Activated naive CD4-positive, alpha-beta T cell treated with Interleukin-2 at 50 U/mL for 16 hours (primary cell): ENCODE measurements at places on chromosomes 16 and 17.

GRCh38 chr16:2904922-2905240 is 6.8 kb upstream of the FLYWCH1 start:
- DNase-seq, result peak; percentile 24

GRCh38 chr16:2838928-2839327 is 8.8 kb downstream of the ZG16B start:
- peak; percentile 59 for DNase-seq

DNA sequence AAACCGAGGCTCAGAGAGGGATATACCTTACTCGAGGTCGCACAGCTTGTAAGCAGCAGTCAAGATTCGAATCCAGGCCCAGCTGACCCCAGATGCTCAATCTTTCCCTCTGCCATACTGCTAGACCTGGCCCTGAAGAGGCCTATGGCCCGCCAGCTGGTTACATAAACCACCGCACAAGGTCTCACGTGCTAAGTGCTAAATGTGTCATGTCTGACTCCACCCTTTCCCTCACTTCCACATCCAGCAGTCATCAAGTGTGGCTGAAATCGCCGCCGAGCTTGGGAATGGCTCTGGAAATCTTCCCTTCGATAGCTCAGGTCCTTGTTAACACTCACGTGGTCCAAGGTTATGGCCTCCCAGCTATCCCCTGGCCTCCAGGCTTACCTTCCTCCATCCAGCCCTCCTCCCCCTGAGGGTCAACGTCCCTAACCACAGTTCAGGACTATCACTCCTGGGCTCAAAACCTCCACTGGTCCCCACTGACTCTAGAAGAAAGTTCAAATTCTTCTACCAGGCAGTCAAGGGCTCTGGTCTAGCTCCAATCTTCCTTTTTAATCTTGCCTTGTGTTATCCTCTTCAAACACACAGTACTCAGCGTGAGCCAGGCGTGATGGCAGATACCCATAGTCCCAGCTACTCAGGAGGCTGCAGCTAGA is 3.5 kb downstream of the ZBTB4 start:
- no peak for DNase-seq

DNA sequence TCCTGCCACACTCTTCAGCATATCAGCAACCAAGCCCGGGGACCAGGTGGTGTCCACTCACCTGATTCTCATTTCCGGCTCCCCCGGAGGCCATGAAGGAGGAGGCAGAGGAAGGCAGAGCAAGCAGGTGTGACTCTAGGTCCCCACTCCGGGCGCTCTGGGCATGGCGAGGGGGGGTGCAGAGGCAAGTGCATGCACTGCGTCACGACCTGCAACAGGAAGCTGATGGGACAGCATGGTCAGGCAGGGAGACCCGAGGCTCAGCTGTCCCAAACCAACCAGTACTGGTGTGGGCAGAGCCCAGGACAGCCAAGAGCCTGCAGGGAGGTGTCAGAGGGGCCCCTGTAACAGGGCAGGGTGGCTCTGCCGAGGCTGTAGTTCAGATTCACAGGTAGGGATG is 2.1 kb upstream of the ENGASE start:
- DNase-seq, result no peak

DNA sequence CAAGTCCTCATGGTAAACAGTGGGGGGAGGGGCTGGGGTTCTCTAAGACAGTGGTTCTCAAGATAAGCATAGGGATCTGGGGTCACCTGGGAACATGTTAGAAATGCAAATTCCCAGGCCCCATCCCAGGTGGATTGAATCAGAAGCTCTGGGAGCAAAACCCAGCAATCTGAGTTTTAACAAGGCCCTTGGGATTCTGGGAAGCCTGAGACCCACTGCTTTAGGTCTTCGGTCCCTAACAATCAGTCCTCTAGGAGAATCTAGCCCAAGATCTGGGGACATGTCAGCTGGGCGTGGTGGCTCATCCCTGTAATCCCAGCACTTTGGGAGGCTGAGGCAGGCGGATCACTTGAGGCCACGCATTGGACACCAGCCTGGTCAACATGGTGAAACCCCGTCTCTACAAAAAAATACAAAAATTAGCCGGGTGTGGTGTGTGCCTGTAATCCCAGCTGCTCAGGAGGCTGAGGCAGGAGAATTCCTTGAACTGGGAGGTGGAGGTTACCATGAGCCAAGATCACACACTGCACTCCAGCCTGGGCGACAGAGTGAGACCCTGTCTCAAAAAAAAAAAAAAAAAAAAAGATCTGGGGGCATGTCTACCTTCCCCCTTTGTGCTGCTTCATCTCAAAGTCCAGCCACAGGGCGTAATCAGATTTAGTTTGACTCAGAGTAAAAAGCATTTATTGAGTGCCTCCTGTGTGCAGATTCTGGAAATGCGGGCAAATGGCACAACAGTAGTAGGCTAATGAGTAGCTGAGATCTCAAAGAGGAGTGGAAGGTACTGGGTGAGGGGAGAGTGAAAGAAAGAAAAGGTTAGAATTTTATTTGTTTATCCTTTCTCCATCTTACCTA is 8.8 kb upstream of the NR1D1 start:
- DNase-seq, result no peak

- peak; percentile 47 for DNase-seq
Observed at GRCh38 chr17:45172541-45173286, 11.0 kb downstream of the HEXIM2 start.

- no peak for DNase-seq
Observed at GRCh38 chr17:34259146-34259545, 4.1 kb downstream of the CCL2 start.

GRCh38 chr17:78473951-78474613 is 95.6 kb downstream of the PGS1 start:
- DNase-seq, result no peak

- DNase-seq, result no peak
Observed at GRCh38 chr16:86082418-86083030, 183.6 kb downstream of the IRF8 start.

- DNase-seq, result no peak
Observed at GRCh38 chr17:69466905-69467667, 52.6 kb downstream of the MAP2K6 start.

GRCh38 chr16:8641671-8642070 is 20.2 kb downstream of the METTL22 start:
- DNase-seq, result no peak

GRCh38 chr16:2704983-2705275 is 15.1 kb downstream of the PRSS27 start:
- DNase-seq, result no peak

GRCh38 chr16:87844120-87844733 is 25.1 kb downstream of the SLC7A5 start:
- DNase-seq, result no peak

DNA sequence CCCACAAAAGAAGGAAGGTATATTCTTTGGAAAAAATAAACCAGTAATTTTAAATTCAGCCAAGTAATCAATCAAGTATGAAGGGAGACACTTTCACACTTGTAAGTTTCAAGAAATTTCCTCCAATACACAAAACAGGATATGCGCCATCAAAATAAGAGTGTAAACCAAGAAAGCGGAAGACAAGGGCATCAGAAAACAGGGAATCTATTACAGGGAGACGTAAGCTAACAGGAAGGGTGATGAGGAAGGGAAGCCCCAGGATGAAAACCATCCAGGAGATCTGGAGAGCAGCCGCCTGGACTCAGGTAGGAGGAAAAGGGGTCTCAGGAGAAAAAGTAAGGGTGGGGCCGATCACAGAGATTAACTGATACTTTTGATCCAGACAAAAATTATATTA is 31.8 kb upstream of the PITPNM3 start:
- DNase-seq, result no peak

DNA sequence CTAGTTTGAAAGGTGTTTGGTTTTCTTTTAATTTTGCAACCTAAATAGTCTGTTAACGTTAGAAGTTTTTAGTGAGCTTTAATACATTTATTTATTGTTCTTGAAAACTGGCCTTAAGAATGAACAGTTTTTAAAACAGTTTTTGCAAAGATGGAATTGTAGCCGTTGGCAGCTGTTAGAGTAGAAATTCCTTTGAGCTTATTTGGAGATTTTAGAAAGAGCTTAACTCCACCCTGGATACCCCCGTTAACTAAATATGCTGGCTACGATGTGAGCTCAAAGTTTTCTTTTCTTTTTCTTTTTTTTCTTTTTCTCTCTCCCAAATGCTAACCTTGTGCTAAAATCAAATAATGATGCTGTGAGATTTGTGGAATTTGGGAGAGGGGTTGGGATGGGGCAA is 75.2 kb downstream of the COX10 start:
- no peak for DNase-seq

- DNase-seq, result peak; percentile 12
Observed at GRCh38 chr17:44353672-44354331, 8.7 kb downstream of the GRN start.

- no peak for DNase-seq
Observed at GRCh38 chr17:67482764-67483163, 105.7 kb downstream of the PITPNC1 start.

GRCh38 chr16:23175651-23176050 is 6.9 kb upstream of the SCNN1G start:
- no peak for DNase-seq

DNA sequence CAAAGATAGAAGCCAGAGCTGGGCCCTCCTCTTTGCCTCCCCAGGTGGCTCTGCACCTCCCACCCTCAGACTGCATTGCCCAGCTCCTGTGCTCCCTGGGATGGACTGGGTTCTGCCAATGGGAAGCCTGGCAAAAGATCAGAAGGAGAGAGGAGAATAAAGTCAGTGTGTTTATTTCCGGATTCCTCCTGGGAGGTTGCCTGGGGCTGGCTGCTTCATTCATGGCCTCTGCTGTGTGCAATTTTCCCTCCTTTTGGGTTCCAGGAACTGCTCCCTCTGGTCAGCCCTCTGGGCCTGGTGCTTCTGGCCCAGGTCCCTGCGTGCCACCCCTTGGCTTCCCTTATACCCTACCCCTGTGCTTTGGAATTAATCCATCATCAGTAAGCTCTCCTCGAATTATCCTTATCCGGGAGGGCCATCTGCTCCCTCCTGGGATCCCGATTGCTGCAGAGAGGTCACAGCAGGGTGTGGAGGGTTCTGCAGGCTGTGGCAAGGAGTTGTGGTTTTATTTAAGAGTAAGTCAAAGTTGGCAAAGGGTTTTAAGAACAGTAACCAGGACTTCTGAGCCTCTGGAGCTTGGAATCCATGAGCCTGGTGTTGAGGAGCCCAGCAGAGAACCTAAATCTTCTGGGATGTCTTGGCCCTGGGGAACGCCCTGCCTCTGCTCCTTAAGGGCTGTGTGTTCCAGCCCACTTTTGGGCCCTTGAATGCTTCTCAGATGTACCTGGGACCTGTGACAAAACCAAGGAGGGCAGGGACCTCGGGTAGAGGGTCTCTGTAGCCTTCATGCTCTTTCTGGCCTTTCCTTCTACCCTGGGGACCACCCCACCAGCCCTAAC is 8.2 kb upstream of the MMP2 start:
- no peak for DNase-seq

DNA sequence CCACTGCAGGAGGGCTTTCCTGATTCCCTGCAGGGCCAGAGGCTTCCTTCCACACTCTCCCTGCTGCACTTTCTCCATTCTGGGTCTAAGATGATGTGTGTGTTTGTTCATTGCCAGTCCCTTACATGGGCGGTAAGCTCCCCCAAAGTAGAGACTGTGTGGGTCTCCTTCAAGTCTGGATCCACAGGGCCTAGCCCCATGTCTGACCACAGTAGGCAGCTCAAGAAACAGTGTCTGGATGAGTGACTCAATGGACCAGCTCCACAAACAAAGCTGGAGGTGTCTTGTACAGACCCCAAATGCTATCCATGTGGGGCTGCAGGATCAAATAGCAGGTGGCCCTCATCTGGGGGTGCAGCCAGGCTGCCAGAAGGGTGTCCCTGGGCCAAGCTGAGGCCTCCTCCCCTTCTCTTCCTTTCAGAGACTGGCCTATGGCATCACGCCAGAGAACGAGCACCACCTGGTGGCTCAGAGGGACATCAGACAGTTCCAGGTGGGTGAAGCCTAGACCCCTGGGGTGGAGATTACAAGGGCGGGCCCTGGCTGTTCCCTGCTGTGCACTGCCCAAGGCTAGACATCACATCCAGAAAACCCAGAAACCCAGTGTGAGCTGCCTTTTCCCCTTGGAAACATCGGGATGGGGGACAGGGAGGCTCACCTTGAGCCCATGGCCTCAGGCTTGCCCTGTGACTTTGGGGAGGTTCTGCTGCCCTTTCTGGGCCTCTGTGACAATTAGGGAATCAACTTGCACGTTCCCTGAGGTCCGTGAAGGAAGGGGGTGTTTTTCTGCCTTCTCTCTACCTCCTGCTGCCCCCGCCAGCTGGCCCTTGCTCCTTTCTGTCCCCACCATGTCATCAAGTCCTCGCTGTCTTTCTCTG is 45.9 kb downstream of the SLC6A2 start:
- peak; percentile 32 for DNase-seq
